Left colon (tissue), 2 donors: ENCODE measurements at places on chromosomes 4 and X. TPM values are rescaled to one million over a fixed set of nuclear protein-coding genes. Genes with fewer than 3 reads are reported as not detected.
A peak's percentile ranks its signal among the peaks of the same experiment; 100 is the strongest.

GRCh38 chrX:97027384-97027922 is 143.7 kb downstream of the RPA4 start:
- no peak for DNase-seq

- DNase-seq = peak; percentile 63
These were observed at the start of gene RENBP for GRCh38 chrX:153944140-153944799. TSS of gene RENBP (minus strand) at chrX:153944643. CDS start at chrX:153944610, 33 bp downstream.

DNA sequence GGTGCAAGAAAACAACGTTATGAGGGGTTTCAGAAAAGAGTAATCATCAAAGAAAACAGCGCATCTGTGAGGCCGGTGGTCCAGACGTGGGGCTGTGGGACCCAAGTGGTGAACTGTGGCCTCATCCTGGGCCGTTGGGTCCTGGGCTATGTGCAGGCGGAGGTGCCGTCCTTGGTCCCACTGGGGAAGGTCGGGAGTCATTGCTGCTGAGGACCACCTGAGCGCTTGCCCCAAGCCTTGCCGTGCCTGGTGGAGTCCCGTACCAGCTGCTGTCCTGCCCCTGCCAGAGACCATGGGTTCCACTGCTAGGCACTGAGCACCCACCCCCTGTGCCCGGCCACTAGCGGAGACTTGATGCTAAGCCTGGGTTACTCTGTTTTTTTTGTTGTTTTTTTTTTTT is 25.5 kb upstream of the UVSSA start:
- DNase-seq = no peak

GRCh38 chr4:140243278-140243753 is 89.3 kb upstream of the MAML3 start:
- peak; percentile 75 for DNase-seq

- DNase-seq = no peak
These were observed 38.5 kb upstream of the ETDA start for GRCh38 chrX:135213200-135213844.

DNA sequence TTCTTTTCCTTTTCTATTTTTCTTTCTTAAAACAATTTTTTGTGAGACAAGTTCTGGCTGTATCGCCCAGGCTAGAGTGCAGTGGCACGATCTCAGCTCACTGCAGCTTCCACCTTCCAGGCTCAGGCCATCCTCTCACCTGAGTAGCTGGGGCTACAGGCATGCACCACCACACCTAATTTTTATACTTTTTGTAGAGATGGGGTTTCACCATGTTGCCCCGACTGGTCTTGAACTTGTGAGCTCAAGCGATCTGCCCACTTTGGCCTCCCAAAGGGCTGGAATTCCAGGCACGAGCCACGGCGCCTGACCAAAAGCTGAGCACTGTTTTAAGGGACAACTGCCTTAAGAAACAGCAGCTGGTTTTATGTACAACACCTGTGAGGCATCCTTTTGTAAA is 9.3 kb upstream of the NAT8L start:
- peak; percentile 10 for DNase-seq

DNA sequence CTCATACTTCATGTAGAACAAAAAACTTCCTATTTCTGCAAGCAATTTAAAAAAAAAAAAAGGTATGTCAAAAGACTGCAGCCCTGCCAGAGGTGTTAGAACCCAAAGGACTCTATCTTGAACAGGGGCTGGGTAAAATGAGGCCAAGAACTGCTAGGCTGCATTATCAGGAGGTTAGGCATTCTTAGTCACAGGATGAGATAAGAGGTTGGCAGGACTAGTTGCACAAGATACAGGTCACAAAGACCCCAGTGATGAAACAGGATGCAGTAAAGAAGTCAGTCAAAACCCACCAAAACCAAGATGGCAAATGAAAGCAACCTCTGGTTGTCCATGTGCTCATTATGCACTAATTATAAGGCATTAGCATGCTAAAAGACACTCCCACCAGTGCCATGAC is 104.1 kb downstream of the ANOS1 start:
- DNase-seq = no peak

DNA sequence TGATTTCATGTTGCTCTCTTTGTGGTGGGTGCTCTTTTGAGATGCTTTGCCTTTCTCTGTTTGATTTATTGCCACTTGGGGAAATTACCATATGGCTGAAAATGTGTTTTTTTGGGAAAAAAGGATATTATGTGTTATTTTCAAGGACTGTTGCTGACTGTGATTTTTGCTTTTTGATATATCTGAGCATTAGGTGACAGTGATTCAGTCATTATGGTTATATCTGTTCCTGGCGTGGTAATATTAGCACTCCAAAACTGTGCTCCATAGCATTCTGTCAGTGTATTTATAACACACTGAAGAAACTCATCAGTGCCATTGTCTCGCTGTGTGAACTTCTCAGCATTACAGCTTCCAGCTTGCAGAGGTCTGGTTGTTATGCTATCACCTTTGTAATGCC is 73.8 kb downstream of the PHEX start:
- no peak for DNase-seq

DNA sequence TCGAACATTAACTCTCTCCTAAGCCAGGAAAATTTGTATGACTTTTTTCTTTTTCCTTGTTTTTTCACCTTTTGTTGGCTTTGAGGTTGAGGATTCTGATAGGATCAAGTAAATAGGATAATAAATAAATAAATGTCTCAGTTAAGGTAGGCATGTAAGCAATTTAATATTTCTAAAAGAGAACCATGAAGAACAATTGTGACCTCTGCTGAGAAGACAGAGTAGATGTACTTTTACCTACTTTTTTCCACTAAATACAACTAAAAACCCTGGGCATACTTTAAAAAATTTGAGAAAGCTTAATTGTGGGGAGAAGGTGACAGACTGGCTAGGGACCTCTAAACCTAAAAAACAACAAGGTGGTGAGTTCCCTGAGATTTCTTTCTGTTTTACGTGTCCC is 31.6 kb upstream of the CLNK start:
- no peak for DNase-seq

DNA sequence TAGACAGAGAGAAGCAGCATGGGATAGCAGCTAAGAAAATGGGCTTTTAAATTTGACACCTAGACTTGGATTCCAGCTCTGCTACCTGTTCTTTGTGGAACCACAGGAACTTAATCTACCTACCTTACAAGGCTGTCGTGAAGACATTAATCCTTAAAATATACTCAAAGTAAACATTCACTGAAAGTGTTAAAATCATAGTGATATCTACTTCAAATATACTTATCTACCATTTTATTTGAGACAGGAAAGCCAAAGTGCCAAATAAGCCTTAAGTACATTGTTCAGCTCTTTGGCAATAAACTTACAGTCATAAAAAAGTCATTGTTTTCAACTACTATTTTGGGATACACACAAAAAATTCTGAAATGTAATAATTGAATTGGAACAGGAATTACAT is 295.0 kb upstream of the PITX2 start:
- no peak for DNase-seq

DNA sequence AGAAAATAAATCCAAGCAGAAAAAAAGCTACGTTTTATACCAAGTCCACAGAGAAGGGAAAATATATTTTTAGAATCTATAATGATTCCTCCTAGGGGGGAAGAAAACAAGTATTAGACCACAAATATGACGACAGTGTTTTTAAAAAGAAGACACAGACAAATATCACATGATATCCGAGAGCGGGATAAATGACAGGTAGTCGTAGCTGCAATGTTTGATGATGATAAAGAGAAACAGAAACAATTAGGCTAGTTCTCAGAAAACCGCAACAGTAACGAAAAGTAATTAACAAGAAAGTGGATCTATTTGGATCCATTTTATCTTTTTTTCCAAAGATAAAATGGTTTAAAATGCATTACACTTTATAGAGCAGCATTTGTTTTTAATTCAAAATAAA is 918 bp downstream of the HAUS3 start:
- DNase-seq = no peak

DNA sequence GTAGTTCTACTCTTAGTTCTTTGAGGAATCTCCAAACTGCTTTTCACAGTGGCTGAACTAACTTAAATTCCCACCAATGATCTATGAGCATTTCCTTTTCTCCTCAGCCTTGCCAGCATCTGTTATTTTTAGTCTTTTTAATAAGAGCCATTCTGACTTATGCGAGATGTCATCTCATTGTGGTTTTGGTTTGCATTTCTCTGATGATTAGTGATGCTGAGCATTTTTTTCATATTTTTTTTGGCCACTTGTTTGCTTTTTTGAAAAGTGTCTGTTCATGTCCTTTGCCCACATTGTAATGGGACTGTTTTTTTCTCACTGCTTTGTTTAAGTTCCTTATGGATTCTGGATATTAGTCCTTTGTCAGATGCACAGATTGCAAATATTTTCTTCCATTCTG is 21.5 kb upstream of the PHKA1 start:
- DNase-seq = no peak

- DNase-seq = no peak
These were observed 1137.7 kb upstream of the TENM3 start for GRCh38 chr4:181105487-181105886.

DNA sequence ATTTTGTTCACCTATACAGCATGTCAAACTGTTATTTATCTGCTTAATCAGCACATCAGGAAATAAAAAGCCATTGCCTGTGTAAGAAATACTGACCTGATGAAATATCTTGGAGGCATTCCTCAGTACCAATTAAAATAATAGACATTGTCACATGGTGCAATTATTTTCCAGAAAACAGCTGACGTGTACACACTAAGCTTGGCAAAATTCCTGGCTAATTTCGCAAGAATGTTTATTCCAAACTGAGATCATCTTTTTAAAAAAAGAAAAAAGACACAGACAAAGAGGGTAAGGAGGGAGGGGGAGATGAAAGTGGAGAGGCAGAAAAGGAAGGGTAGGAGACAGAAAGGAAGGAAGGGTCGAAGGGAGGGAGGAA is 61.9 kb upstream of the NFKB1 start:
- no peak for DNase-seq

DNA sequence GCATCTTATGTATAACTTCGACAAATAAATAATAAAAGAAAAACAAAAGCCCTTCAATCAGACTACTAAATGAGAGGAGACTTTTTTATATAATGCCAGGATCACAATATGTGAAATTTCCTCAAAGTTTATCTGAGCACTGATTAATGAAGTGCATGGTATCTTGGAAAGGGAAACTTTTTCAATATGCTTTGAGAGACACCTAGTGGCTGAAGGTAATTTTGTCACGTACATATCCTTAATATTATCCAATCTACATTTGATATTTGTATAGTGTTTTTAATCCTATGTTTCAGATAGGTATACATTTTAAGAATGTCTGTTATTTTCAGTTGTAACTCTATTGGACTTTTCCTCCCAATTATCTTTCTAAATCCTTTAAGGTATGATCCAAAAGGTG is 146.8 kb downstream of the KLHL4 start:
- DNase-seq = no peak

DNA sequence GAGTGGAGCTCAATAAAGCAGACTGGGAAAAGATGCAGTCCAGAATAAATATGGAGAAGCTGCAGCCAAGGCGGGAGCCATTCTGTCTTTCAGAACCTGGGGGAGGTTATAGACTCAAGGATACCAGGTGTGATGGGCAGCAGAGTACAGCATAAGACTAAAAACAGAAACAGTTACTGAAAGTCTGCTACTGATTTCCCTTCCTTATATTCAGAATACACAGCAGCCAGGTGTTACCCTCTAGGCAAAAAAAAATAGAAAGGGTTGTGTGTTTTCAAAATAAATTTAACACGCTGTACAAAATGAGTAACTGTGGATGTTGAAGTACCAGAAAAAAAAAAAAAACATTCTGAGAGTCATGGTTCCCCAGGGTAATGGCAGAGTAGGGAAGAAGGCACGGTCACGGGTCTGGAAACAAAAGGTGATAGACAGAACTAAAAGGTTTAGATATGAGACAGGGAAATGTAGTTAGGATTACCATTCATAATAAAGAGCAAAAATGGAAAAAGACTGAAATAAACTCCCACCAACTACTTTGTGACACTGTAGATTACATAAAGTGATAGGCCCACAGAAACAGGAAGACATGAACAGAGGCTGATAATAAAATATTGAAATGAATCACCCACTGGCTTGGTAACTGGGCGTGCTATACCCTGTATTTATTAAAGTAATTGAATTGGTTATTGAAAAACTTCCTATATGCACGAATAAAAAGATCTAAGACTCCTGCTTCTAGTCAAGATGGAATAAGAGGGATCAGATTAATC is 10.8 kb upstream of the HHIP start:
- no peak for DNase-seq

- no peak for DNase-seq
These were observed 176.7 kb downstream of the SH3BGRL start for GRCh38 chrX:81378560-81378959.

- DNase-seq = no peak
These were observed 426.3 kb downstream of the NLGN4X start for GRCh38 chrX:5802391-5802790.

DNA sequence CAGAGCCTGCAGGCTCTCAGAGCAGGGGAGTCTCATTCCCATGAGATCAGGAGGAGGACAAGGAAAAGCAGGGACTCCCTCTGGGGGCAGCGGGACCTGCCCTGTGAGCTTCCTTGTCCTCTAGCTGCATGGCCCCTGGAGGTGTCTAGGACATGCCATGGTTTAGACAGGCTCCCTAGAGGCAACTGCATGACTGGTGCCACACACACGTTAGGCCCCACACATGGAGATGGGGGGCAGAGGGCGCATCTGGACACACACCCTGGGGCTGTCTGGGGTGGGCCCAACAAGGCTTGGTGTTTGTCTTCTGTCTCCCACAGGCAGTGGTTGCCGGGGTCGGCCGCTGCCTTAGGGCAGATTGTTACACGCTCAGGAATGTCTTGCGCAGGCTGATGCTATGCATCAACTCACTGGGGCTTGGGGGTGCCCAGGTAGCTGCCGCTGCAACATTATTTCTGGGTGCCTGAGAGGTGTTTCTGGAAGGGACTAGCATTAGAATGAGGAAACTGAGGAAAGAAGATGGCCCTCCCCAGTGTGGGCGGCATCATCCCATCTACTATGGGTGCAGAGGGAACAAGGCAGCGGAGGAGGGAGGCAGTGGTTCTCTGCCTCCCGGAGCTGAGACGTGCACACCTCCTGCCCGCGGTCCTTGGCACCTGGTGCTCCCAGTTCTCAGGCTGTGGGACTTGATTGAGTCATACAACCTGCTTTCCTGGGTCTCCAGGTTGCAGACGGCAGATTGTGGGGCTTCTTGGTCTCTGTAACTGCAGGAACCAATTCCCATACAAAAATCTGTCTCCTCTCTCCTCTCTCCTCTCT is 32.1 kb upstream of the GPR78 start:
- DNase-seq = no peak

- DNase-seq = no peak
These were observed 289.1 kb downstream of the PCDH19 start for GRCh38 chrX:100120956-100121355.

DNA sequence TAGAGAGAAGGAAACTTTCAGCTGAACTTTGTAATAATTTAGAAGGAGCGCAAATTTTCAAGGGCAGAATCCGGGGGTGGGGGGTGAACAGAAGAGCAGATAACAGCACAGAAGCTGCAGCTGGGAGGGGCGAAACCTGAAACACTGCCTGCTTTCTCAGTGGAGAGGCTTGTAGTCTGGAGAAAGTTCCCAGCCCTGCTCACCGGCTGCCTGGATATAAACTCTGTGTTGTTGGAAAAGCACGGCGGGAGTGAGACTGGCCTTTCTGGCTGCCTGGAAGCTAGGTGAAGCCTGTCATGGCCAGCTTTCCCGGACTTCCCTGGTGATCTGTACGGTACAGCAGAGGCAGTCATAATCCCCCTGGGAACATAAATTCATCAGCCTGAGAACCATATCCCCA is 1352.1 kb upstream of the DIAPH2 start:
- DNase-seq = no peak

WAS gene
- 6.6 TPM for total RNA-seq

KLHL4 gene
- total RNA-seq = 0.50 TPM

CAPN6 gene
- 5.0 TPM for total RNA-seq

SSX4B gene
- total RNA-seq = not detected

APLN gene
- total RNA-seq = 0.40 TPM

TENM3 gene
- total RNA-seq = 0.18 TPM

EIF4E gene
- total RNA-seq = 92.6 TPM

F8A1 gene
- 31.9 TPM for total RNA-seq
